AG08396 (cell line): ENCODE measurements at places on chromosomes 2 and 18.

GRCh38 chr2:230230087-230230486, 4.6 kb downstream of the SP140 start:
- no peak for DNase-seq

- no peak for DNase-seq
Observed at GRCh38 chr2:143398781-143399180, 269.6 kb downstream of the ARHGAP15 start.

DNA sequence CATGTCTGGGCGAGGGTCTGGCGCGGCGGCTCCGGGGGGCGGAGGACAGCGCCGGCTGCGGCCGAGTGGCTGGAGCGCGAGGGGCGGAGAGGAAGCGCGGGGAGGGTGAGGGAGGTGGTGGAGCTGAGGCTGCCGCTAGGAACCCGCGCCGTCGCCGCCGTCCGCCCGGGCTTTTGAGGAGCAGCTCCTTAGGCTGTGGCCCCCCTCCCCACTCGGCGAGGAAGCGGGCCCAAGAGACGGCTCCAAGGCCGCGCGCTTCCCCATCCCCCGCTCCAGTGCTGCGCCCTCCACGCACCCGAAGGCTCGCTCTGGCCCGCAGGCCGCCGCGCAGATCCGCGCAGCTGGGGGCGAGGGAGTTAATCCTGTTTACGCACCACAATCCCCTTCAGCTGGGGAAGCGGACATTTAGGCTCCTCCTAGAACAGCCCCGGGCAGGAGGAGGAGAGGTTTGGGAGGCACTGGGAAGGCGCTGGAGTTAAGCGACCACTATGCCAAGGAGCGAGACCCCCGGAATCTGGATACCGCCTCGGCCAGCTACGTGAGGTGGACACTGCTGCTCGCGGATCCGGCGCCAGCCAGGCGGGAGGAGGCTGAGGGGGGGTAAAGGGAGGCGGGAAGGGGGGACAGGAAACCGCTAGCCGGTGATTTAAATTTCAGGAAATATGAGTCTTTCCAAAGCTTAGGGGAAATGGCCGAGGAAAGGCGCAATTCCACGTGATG, at the start of gene CNRIP1:
CNRIP1 (minus strand) TSS at position 552 of the 720 bp plus-strand sequence; CDS start at position 3, 549 bp downstream.
- peak; percentile 83 for DNase-seq

DNA sequence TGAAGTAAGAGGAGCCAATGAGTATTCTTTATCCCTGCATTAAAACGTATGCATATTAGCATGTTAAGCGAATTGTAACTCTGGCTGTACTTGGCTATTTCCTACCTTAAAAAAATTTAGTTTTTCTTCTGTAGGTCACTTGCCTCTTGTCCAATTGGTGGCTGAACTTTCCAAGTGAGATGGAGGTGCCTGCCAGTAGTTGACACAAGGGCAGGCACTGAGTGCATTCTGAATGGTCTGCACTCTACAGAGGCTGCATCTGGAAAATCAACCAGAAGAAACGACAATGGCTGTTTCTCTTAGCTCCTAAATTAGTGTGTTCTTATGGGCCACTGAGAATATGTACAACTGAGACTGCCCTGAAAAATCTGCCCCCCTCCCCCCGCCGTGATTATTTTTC, 160.8 kb downstream of the PRPF40A start:
- no peak for DNase-seq

DNA sequence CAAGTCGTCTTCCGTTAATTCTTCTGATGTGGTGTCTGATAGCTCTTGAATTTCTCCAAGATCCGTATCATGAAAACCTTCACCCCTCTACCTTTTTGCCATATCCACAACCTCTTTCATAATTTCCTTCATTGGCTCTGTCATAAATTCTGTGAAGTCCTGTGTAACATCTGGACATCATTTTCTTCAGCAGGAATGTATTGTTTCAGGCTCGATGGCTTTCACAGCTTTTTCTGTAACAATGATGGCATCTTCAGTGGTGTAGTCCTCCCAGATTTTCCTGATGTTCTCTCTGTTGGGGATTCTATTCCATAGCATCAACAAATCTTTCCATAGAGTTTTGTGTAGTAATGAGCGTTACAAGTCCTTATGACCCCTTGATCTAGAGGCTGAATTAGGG, 114.2 kb upstream of the EML6 start:
- no peak for DNase-seq

DNA sequence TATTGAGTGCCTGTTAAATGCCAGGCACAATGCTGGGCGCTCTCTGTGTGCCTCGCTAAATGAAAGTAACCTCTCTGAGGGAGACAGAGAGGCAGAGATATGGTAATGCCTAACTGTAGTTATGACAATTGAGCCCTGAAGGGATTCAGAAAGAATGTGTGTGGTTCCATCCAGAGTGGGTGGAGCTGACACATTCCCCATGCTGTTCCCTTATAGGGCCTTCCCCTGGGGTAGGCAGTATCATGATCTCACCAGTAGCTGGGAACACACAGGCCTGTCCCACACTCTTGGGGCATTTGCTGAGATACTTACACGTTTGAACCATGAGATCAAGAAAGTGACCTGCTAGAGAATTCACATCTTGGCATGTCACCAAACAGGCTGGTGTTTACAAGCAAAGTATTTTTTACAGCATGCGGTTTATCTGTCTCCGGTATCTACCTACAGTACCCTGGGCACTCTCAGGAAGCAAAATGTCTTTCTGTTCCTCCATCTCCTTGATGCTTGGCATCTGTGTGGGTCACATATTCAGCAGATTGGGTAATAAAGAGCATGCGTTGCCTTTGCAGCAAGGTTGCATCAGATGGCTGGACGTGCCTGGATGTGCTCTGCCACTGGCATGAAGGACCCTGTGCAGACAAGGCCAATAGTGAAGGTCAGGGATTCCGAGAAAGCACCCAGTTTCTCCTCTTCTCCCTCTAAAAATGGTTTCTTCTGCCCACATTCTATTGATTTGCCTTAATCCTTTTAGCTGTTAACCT, 9.4 kb downstream of the CTIF start:
- peak; percentile 82 for DNase-seq

DNA sequence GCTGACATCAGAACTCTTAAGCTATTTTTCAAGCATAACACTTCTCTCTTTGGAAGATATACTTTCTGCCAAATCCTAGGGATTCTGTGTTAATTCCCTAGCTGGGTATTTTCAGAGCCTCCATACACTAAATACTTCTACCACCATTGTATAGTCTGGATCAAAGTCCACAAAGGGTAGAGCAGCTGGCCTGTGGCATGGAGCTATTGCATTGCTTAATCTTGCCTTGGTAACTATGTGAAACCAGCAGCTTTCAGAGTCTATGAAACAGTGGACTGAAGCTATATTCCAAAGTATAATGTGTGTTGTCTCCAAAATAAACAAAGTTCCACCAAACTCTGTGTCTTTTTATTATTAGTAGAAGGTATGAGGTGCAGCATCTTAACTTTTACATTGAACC, 296.9 kb upstream of the CDH19 start:
- DNase-seq, result no peak

DNA sequence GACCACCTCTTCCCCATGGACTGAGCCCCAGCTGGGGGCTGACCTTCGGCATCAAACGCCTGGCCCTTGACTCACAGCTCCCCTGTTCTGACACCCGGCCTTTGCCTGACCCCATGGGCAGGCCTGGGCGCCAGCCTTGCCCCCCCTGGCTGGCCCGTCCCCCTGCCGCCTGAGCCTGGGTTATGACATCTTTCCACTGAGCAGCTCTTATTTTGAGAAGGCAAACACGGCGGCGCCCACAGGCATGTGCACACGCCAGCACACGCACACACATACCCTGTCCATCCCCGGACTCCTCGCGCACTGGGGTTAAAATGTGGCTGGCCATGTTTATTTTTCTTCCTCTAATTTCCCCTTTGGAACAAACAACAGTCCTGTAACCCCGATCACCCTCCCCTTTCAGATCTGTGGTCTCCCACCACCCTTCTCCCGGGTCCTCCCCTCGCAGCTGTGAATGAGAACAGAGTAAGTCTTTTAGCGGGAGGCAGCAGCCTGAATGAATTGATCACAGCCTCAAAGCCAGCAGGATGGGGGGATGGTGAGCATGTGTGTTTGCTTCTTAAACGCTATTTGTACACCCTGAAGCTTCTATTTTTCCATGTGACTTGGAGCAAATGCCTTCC, 11.8 kb upstream of the ATOH8 start:
- DNase-seq, result peak; percentile 87

DNA sequence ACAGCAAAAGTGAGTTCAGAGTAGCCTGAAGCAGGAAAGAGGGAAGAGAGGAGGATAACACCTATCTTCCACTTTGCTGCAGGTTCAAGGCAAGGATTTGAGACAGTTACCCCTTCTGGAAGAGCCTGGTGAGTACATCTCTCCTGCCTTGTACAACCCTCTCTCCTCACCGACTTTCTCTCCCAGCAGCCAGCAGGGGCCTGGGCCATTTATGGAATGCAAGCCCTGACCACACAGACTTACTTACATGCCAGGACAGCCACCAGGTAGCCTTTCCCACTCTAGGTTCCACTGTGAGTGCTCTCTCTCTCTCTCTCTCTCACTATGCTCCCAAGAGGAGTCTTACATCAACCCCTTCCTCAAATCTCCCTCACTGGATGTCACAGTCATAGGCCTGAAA, 57.0 kb downstream of the BCL11A start:
- no peak for DNase-seq

GRCh38 chr2:22450831-22451230, 934.1 kb upstream of the KLHL29 start:
- DNase-seq, result no peak

DNA sequence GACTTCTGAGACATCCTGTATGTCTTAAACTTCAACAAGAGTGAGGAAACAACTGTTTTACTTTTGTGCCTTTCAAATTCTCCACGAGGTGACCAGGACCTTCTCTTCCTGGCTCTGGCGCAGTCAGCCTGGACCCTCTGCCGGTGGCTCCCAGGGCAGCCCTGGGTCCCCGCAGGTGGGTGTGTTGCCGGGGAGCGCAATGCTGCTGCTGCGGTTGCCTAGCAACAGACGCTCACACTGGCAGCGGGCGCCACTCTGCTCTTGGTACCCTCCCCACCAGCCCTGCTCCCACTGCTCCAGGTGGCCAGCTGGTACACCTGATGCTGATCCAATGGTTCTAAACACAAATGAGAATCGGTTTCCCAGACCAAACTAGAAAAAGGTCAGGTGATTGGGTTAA, 58.7 kb downstream of the GNAL start:
- DNase-seq, result no peak

DNA sequence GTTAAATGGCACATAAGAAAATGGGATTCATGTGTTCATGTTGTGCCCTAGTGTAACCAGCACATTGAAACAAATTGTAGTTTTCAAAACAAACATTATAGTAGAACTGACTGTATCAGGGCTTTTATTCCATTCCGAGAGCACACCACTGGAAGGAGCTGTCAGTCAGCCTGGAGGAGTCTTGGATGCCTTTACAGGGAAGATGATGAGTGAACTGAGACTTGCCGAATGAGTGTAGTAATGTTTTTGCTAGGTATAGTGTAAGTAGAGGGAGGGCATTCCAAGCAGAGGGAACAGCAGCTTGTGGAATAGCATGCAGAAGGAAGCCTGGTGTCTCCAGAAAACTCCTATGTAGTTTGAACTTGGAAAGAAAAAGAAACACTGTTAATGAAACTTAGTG, 183.5 kb downstream of the MCFD2 start:
- DNase-seq, result no peak

GRCh38 chr2:241956521-241957110, 87.1 kb downstream of the RTP5 start:
- DNase-seq, result no peak

- peak; percentile 35 for DNase-seq
Observed at GRCh38 chr2:204538182-204539018, 6.9 kb upstream of the PARD3B start.

DNA sequence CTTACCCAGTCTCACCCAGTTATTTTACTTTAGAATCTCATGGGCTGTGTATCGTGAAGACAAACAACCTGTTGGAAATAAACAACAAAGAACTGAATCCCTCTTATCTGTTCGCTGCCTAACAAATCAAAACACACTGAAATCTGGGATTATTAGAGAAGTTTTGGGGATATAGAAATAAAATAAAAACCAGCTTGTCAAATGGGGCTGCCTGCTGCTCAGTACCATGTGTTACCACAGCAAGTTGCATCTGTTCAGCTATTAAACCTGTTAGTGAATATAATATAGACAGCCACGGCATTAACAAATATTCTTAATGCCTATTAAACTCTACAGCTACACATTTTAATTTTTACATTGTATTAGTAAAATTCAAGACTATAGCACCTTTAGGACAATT, 810.8 kb downstream of the NRXN1 start:
- no peak for DNase-seq

DNA sequence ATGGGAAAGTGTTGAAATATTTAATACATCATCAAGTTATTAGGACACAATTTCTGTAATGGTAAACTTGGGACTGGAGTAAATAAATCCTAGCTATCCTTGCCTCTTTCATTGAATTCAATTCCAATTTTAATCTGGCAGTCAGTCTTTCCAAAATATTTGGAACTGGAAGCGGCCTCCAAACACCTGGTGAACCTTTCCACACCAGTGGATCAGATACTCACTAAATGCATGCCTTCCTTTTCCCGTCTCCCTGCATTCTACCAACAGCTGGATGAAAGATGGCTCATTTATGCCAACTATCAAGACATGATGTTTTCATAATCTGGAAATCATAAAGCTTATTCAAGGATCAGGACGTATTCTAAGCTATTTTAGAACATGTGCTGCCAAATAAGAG, 488.2 kb upstream of the SPHKAP start:
- DNase-seq, result no peak

DNA sequence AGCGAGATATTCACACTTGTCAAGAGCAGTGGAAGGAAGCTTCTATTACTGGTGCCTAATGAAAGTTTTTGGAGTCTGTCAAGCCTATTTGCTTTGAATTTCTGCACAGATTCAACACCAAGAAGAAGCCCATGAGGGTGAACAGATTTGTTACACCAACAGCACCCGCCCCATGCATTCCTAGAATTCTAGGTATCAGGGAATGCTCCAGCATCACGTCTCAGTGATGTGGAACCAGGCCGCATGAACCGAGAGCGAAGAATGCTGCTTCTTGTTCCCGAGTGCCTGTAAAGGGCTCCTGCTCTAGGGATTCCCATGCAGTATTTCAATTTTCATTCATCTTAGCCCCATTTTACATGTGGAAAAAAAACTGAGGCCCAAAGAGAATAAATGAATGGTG, 69.7 kb downstream of the KCNF1 start:
- no peak for DNase-seq

DNA sequence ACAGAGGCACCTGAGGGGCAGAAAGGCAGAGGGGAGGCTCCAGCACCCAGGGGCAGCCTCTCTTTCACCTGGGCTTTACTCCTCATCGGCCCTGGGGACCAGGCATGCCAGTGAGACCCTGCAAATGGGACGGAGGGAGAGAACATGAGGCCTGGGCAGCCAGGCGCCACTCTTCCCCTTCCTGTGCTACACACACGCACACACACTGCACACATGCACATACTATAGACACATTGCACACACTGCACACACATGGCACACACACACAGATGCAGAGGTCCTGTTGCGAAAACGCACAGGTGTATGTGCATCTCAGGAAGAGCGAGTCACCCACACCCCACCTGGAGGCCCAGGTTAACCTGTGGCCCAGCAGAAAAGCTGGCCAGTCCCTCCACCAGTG, 3.4 kb upstream of the RAB6D start:
- DNase-seq, result no peak

DNA sequence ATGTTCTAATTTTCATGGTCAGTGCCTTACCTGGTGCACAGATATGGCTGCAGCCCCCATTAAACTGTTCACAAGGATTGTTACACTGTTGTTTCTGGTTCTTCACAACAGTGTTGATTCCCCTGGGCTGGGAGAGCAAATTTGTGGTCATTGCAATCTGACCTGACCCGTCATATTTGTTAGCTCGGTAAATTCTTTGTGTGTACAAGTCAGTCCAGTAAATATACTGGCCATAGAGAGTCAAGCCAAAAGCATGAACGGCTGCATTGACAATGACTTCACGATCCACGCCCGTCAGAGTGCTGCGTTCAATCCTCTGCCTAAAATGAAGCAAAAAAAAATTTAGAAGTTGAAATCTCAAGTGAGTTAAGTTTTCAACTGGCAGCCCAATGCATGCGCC, 134.6 kb downstream of the DHRS9 start:
- no peak for DNase-seq
